ENCODE measurements at places on chromosomes 11 and 22. TPM values are rescaled to one million over a fixed set of nuclear protein-coding genes. Genes with fewer than 3 reads are reported as not detected.

Gene IFITM10
- 1.2 TPM for total RNA-seq

DNA sequence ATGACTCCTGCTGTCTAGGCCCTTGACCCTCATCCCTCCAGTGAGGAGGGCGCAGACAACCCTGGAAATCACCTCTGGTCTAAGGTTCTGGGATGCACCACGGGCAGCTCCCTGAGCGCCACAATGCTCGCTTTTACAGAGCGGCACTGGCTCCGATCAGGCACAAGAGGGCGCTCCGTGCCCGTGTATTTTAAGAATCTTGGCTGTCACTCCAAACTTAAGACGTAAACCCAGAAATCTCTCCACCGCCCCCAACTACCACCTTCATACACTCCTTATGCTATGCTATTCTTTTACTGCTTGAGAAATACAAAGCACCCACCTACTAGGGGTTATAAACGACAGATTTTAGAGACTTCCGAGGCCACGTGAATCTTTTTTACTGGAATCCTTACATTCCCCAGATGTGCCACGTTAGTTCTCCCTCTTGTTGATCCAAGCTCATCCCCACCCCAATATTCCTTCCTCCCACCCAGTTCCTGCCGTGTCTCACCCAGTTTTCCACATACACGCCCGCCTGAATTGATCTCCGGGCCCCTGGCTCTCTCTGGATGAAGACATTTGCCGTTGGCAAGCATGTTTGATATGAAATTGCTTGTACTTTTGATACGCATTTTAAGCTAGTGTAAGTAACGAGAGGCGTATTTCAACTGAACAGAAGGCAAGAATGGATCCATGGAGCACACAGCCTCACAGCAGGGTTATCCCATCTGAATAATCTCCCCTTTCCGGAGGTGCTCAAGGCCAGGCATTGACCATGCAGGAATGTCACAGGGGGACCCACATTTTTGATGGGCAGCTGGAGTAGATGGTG, 453.5 kb downstream of the OPCML start:
- peak; percentile 35 for DNase-seq

- DNase-seq, result no peak
Observed at GRCh38 chr11:17401316-17401715, 12.9 kb upstream of the KCNJ11 start.

Gene OR2AT4
- not detected for total RNA-seq

Gene GAB4
- not detected for total RNA-seq

- no peak for DNase-seq
Observed at GRCh38 chr11:70660059-70660888, 261.9 kb downstream of the CTTN start.

DNA sequence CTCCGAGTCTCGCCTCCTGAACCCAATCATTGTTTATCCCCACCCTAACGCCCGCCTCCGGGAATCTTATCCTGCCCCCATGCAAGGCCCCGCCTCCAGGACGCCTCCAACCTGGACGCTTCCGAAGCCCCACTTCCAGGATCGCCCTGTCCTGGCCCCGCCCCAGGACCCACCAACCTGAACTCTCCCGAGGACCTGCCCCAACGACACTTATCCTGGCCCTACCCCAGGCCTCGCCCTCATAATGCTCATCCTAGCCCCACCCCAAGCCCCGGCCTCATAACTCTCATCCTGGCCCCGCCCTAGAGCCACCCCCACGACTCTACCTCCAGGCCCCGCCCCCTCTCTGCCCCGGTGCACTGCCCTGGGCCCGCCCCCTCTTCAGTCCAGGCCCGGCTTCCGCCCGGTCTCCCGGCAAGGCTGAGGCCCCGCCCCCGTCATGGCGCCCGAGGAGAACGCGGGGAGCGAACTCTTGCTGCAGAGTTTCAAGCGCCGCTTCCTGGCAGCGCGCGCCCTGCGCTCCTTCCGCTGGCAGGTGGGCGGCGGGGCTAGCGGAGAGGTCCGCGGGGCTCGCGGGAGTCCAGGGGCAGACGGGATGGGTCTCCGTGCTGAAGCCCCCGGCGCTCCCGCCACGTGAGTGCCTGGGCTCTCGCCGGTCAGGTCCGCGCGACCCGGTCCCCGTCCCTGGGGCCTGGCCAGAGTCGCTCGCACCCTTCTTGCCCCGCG, 45.7 kb upstream of the DEFB108B start:
- DNase-seq, result peak; percentile 87

- DNase-seq, result peak; percentile 80
Observed at GRCh38 chr11:117597071-117597470, 199.9 kb downstream of the DSCAML1 start.

GRCh38 chr11:126645186-126645585, 289.7 kb downstream of the ST3GAL4 start:
- DNase-seq, result no peak

GRCh38 chr11:35496416-35496815, 29.0 kb downstream of the PAMR1 start:
- no peak for DNase-seq

GRCh38 chr11:20058749-20059458, 101.4 kb downstream of the DBX1 start:
- no peak for DNase-seq

DNA sequence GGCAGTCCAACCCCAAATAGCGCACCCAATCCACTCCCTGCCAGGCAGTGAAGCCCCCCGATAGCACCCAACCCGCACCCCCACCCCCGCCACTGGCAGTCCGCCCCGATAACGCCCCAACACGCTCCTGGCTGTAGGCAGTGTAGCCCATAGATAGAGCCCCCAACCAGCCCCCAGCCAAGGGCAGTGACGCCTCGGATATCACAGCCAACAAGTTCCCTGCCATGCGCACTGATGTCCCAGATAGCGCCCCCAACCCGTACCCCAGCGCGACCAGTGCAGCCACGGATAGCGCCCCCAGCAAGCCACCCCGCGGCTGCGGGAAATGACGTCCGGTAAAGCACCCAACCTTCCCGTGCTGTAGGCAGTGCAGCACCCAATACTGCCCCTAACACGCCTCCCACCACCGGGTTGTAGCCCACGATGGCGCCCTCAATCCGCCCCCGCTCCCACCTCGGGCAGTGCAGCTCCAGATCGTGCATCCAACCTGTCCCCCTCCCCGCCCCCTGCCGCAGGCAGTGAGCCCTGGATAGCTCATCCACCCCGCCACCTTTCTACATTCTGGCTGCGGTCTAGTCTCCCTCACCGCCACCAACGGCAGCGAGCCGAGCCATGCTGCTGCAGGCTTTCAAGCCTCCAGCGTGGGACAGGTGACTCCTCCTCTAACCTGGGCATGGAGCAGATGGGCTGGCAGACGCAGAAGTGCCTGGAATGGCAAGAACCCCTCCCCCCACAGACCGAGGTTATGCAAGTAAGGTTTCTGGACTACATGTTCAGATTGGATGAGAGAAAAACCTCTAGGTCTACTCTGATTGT, 625 bp downstream of the RFPL2 start:
- DNase-seq, result no peak

Gene OR8G5
- not detected for total RNA-seq

DNA sequence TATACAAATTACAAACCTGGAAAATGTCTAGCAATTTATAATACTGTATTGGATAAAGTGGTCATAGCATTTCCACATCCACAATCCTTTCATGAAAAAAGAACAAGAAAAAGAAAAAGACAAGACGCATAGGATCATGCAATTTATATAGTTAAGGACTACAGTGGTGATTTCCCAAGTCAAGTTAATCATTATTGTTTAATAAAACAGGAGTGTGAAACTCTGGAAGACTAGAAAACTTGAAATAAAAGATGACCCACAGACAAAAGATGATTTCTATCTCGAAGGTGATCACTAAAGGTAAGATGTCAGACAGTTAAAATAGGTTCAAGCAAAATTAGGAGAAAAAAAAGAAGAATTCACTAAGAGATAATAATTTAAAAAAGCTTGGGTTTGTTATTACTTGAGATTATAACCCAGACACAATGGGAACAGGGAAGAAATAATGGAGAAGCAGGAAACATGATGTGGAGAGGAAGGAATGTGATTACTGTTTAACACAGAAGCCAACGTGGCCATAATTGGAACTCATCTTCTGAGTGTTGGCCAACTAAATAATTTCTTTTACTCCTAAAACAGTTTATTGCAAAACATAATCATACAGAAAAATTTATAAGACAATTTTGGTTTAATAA, 441.2 kb upstream of the ANO3 start:
- no peak for DNase-seq

GRCh38 chr22:37764622-37765021, 43.1 kb upstream of the GCAT start:
- no peak for DNase-seq

Gene DDX10
- 31.9 TPM for total RNA-seq

GRCh38 chr11:94823102-94823732, 55.1 kb downstream of the AMOTL1 start:
- DNase-seq, result no peak

- DNase-seq, result no peak
Observed at GRCh38 chr11:123628936-123629683, 25.3 kb downstream of the SCN3B start.

DNA sequence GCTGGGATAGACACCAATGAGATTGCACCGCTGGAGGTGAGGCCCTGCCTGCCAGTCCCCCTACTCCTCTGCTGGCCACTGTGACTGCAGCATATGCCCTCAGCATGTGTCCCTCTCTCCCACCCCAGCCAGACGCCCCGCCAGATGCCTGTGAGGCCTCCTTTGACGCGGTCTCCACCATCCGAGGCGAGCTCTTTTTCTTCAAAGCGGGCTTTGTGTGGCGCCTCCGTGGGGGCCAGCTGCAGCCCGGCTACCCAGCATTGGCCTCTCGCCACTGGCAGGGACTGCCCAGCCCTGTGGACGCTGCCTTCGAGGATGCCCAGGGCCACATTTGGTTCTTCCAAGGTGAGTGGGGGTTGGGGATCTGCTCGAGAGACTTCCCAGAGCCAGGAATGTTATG, 5.7 kb upstream of the SMARCB1 start:
- DNase-seq, result no peak

DNA sequence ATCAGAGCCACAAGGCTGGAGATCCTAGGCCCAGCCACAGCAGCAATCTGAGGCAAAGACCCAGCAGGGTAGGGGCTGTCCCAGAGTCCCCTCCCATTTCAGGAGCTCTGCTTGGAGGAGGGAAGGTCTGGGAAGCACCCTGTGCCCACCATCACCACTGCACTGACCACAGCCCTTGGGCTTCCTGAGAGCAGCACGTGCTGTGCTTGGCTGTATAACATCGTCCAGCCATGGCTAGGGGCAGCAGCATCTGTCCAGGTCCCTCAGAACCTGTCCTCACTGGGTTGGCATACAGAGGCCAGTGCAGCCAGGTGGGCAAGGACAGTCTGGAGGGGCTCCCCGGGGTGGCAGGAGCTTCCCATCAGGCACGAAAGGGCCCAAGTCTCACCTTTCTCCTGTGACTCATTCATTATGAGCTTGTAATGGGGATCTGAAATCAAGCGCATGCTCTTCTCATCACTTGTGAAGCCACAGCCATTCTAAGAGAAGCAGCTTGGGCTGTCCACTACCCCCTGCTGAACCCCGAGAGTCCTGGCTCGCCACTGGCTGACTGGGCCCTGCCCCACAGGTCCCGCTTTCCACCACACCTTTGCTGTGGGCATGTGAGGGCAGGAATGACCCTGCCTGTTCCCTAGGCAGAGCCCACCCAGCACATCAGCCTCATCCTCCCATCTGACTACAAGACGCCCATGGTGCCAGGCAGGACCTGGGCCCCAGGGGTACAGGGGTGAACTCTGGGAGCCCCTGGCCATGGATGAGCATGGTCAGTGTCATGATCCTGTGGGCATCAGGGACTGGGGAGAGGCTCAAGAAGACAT, 83.3 kb downstream of the MED15 start:
- DNase-seq, result no peak

GRCh38 chr11:128804481-128804880, 62.6 kb downstream of the KCNJ1 start:
- no peak for DNase-seq

Gene ASCL2
- 1.6 TPM for total RNA-seq

Gene TESMIN
- 26.6 TPM for total RNA-seq

- DNase-seq, result no peak
Observed at GRCh38 chr11:115199481-115200069, 304.6 kb downstream of the CADM1 start.
